ENCODE measurements at places on chromosomes 5 and 9.

DNA sequence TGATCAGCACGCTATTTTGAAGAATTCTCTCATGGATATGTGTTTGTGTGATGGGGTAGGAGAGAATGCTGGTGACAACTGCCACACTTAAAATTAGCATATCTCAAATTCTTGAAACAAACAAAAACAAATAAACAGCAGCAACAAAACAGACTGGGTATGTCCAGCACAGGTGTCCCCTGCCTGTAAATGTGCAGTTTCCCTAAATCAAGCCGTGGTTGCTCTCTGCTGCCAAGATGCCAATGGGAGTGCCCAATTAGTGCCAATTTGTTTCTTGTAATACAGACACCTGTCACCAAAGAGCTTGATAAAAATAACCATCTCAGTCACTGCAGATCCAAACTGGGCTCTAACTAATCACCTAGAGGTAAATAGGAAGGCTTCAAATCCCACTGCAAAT, 144.2 kb upstream of the SMARCA2 start:
- DNase-seq: no peak

- DNase-seq: no peak
Measured at GRCh38 chr5:119354537-119355243, 1.1 kb upstream of the TNFAIP8 start.

- peak; percentile 61 for DNase-seq
Measured at GRCh38 chr5:59799668-59800346, 93.7 kb downstream of the PDE4D start.

GRCh38 chr5:116736671-116737070, 162.0 kb upstream of the SEMA6A start:
- DNase-seq: no peak

DNA sequence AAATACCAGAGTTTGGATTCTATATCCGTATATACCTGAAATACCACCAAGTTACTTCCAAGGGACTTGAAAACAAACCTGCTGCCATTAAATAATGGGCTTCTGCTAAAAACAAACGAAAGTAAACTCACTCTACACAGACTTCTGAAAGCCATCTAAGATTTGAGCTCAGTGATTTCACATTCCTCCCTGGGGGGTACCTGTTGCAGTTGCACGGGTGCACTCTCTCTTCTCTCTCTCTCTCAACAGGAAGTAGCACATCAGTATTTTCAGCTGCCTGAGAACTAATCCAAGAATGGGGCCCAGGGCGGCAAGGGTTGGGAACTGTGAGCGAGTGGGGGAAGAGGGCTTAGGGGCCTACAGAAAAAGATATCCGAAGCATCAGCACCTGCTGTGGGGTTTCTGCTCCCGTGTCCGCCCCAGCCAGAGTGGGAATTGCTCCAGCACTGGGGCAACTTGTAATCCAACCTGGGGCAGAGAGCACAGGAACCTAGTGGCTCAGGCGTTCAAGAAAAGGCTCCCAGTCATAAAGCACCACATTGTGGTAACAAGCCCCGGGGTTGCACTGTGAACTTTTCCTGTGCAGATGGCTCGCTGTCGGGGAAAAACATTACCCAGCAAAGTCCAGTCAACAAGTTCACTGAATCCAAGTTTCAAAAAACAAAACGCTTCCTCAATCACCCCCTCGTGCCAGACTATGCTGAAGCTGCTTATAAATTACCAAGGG, 99.8 kb downstream of the EFNA5 start:
- peak; percentile 36 for DNase-seq

DNA sequence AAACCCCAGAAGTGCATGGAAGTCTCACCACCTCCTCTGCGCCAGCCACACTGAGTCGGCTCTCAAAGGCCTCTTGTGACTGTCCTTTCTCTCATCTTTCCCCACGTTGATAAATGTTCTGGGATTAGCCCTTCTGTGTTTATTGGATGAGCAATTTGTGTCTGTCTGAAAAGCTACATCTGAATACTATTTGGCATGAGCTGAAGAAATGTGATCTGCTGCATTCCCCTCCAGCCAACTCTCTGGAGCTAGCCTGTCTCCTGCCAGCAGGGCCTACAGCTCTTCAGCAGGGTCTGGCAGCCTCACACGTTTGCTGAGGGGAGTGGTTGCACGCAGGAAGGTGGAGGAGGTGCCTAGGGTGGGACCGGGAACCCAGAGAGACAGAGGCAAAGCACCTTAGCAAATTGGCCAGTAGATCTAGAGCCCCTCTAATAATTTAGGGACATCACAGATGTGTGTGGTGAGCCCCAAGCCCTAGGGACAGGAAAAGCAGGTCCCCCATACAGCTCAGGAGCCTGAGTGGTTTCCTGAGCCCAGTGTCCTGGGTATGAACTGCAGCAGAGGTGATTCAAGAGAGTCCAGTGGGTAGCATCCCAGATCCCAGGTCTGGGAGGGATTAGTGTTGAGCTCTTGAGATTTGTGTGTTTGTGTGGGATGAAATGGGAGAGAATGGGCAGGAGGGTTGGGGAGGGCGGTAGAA, 20.5 kb upstream of the B4GALT1 start:
- no peak for DNase-seq

DNA sequence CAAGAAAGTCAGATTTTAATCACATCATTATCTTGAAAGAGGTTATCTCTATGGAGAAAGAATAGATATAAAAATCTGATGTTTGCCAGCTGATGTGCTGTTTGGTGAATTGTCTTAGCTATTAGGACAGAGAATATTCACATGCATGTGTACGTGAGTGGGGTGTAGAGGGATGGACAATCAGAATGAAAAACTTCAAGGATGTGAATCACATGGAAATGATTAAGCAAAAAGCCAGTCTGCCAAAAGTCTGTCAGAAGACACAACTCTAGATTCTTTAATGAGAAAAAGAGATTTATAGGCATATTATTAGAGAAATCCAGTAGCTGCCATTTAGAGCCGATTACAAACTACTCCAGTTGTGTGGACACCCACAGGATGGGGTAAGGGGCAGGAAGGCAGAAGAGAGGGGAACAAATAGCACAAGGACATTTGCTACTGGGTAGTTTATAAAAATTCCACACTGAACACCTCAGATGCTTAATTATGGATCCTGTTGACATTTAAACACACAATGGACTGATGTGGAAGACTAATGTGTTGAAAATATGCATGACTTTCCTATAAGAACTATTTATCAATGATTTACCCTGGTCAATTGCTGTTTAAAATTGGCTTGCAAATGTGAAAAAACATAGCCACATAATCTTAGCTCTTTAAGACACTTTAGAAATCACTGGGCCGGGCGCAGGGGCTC, 127.4 kb downstream of the PTTG1 start:
- no peak for DNase-seq

DNA sequence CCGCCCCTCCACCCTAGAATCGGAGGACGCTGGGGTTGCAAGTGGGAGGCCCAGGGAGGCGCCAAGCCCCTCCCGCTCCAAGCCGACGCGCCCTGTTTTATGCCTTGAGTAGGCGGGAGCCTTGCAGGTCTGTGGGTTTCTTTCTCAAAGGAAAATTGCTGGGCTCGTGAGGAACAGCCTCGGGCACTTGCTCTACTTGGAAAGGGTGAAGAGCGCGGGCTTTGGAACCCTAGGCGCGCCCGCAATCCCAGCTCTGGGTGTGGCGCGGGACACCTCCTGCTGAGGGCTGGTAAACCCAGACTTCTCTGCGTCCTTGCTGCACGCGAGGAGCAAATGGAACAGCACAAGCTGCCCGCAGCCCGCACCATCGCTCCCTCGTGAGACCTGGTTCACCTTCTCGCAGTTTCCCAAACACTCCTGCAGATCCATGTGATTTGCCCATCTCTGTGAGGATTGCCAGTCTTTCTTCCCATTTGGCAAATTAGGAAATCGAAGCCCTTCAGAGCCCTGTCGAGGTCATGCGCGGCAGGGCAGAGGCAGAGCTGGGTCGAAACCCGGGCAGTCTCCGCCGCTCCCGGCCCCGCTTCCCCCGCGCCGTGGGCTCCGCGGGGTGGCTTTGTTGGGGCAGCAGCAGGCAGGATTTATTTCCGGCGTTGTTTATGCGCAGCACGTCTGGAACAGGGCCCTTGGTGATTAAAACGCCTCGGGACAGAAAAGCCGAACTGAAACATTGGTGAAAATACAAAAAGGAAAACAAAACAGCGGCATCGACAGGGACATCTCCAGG, 98.4 kb upstream of the CPLX2 start:
- DNase-seq: no peak

- no peak for DNase-seq
Measured at GRCh38 chr5:168611165-168611564, 32.0 kb upstream of the PANK3 start.

GRCh38 chr5:3099954-3100353, 348.5 kb upstream of the IRX2 start:
- no peak for DNase-seq

- DNase-seq: no peak
Measured at GRCh38 chr5:16229357-16229940, 49.9 kb upstream of the MARCHF11 start.

- no peak for DNase-seq
Measured at GRCh38 chr9:6733831-6734230, 23.9 kb upstream of the KDM4C start.

GRCh38 chr5:71932131-71932654, 175.1 kb upstream of the MAP1B start:
- DNase-seq: no peak

GRCh38 chr5:132057498-132058255, 2.8 kb upstream of the IL3 start:
- no peak for DNase-seq

All from CD4-positive, alpha-beta T cell treated with Interleukin-10 for 1 hour (primary cell).